Stimulated activated CD4-positive, alpha-beta T cell treated with anti-CD3 and anti-CD28 coated beads, Interleukin-12 subunit alpha, Interleukin-12 subunit beta, amount 100 ng/mL, for 48 hours (primary cell): ENCODE measurements at places on chromosomes 7 and 10.

DNA sequence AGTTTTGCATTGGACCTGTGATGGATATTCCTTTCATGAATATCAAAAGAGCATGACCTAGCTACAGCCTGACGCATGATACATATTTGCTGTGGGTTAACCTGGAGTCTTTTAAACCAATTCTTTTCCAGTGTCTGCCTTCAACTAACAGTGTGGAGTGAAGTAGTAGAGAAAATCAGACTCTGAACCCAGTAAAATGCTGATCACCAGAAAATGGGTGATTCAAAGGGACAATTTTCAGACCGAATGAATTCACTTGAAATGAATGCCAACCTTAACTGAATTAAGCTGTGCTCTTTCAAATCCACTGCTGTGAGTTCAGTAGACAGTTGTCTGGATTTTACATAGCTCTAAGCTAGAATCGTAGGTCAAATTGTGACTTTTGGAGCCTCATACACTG is 123.0 kb downstream of the CDK14 start:
- DNase-seq = no peak

- DNase-seq = no peak
These were observed 176.1 kb upstream of the TNS3 start for GRCh38 chr7:47757921-47758411.

- DNase-seq = no peak
These were observed 16.3 kb upstream of the HNRNPH3 start for GRCh38 chr10:68315582-68315981.

- DNase-seq = no peak
These were observed at the start of gene KCNH2 for GRCh38 chr7:150978126-150978789. Gene KCNH2, minus strand, starts transcription at chr7:150978321. Its CDS starts 408 bp downstream, at chr7:150977913.

DNA sequence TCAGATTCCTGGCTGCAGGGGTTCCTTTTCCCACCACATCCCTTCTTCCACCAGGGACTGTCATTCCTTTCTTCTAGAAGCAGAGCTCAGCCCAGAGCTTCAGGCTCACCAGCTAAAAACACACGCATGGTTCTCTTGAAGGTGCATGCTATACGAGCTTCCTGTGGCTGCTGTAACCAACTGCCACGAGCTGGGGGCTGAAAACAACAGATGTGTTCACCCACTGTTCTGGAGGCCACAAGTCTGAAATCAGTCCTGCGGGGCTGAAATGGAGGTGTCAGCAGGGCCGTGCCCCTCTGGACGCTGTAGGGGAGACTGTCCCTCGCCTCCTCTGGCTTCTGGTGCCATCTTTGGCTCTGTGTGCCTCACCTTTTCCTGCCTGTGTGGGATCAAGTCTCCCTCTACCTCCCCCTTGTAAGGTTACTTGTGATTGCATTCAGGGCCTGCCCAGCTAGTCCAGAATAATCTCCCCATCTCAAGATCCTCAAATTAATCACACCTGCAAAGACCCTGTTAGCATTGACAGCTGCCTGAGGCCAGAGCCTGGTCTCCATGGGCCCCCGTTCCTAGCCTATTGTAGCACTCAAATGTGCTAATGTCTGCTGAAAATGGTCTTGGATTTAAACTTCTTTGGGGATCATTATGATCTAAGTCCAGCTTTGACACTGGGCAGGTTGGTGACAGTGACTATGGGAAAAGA is 13.7 kb downstream of the RAB19 start:
- DNase-seq = no peak

DNA sequence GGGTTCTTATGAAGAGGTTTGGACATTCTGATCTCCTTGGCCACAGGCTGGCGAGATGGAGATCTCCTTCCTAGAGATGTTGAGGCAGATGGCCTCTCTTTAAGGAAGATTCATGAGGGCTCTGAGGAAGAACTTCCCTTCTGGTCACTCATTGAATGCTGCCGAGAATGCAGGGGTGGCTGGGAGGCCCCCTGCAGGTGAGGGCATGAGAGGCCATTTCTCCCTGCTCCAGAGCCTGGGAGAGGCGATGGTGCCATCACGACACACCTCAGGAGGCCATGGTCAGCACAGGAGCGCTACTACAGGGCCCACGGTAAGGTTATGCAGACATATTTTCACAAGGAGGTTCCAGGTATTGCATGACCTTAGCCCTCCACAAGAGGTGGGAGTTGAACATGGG is 40.2 kb downstream of the CXCL12 start:
- no peak for DNase-seq

GRCh38 chr7:117262546-117262945 is 60.3 kb downstream of the WNT2 start:
- no peak for DNase-seq

DNA sequence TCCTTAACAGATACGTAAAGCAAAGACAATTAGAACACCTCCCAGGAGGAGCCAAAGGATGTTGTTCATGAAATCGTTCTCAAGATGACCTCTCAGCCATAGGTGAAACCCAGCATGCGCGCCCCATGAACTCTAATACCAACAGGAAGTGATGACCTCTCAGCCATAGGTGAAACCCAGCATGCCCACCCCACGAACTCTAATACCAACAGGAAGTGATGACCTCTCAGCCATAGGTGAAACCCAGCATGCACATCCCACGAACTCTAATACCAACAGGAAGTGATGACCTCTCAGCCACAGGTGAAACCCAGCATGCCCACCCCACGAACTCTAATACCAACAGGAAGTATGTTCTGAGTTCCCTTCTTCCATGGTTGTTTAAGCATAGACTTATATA is 205.2 kb upstream of the ADARB2 start:
- no peak for DNase-seq

GRCh38 chr7:25260862-25261494 is 32.7 kb upstream of the NPVF start:
- DNase-seq = no peak

DNA sequence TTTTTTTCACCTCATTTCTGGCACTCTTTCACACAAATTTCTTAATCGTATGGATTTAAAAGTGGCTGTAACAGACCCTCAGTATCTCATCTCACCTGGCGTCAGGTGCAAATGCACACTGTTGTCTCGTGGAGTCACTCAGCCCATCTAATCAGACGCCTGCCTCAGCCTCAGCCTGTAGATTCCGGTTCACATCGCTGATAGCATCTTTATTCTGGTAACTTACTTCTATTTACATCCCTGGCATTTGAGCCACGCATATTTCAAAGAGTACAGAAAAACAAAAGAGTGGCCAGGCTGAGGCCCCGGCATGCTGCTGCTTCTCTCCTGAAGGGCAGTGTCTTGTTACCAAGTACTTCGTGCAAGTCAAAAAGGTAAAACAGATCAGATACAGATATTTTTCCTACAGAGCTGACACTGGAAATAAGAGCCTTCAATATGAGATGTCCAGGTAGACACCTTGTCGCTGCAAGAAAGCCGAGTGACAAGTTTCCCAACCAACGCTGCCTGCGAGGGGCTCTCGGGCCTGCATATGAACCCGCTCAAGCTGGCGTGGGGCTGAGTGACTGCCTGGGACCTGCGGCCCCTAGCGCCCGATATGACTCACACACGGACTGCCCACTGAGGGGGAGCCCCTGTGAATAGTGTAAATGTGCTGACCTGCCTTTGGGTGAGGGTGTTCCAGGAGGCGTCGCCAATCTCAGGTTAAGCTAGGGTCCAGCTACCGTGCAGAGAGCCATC is 4.3 kb downstream of the VIPR2 start:
- DNase-seq = no peak

DNA sequence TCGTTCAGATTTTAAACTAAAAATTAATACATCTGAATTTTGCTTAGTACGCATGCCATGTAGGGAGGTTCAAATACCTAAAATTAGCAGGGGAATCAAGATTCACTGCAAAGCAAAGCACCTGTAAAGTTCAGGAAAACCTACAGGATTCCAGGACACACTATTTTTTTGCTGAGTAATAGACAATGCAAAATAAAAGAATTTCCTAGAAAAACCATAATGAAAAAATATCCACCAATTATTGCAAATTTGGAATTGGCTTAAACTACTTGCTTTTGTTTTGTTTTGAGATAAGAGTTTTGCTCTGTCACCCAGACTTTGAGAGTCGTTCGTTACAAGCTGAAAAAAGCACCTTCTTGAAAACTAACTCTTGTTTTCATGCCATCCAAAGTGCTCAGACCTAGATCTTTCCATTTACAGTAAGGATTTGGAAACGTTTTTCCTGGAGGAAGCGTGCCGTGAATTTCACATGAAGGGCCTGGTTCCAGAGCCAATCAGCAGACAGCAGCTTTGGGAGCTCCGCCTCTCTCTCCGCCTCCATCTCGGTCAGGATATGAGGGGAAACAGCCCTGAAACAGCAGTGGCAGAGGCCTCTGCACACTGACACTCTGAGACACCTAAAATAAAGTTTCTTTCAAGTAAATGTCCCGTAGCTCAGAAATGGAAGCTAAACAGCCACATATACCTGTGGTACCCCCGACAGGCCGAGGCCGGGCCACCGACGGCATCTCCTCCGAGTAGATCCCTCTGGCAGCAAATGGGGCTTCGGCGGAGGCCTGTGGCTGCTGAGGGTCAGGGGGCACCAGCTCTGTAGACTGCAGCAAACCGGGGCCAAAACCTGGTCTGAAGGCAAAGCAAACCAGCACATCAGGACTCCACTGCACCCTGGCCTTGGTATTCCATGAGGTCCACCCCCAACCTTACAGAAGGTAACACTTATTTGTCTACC is 45.9 kb upstream of the ATP6V0A4 start:
- no peak for DNase-seq

GRCh38 chr7:27198871-27199801 is 755 bp downstream of the HOXA13 start:
- DNase-seq = no peak

- DNase-seq = no peak
These were observed 409.4 kb upstream of the FZD8 start for GRCh38 chr10:36051500-36051991.

DNA sequence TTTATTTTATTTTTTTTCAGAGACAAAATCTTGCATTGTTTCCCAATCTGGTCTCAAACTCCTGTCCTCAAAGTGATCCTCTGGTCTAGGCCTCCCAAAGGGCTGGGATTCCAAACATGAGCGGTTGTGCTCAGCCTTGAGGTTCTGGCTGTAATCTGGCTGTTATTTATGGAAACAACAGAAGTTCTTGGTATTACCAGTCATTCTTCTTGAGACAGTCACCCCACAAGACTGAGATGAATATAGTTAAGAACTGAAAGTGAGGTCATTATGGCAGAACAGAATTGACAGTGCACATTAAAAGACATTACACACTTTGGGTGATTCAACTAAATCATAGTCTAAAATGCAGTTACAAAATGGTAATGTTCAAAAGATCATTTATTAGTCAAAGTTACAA is 719.5 kb downstream of the ZWINT start:
- DNase-seq = no peak

DNA sequence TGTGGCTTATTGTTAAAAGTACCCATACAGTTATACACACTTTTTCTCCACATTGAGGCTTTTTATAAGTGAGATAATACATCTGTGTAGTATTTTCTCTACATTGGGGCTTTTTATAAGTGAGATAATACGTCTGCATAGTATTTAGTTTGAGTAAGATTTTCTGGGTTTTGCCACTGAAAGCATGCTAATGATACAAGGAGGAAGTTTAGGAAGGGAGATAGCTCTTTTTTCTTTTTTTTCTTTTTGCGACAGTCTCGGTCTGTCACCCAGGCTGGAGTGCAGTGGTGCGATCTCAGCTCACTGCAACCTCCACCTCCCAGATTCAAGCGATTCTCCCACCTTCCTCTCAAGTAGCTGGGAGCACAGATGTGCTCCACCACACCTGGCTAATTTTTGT is 13.3 kb downstream of the FAM107B start:
- DNase-seq = no peak

DNA sequence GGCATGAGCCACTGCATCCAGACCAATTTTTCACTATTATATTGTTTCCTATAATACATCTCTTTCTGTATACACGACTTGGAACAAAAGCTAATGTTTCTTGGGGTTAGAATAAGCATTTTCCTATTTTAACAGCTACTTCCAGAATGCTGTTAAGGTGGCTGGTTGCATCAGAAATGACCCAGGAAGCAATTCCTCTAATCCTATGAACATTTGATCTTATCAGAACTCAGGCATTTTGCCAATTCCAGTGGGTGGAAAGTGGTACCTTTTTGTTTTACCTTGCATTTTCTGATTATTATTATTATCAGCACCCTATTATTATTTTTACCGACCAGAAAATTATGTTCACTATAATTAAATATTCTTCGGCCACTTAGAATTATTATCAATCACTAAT is 73.3 kb downstream of the NDUFB2 start:
- DNase-seq = no peak

- DNase-seq = no peak
These were observed 13.2 kb upstream of the GOLGA7B start for GRCh38 chr10:97836446-97836845.

DNA sequence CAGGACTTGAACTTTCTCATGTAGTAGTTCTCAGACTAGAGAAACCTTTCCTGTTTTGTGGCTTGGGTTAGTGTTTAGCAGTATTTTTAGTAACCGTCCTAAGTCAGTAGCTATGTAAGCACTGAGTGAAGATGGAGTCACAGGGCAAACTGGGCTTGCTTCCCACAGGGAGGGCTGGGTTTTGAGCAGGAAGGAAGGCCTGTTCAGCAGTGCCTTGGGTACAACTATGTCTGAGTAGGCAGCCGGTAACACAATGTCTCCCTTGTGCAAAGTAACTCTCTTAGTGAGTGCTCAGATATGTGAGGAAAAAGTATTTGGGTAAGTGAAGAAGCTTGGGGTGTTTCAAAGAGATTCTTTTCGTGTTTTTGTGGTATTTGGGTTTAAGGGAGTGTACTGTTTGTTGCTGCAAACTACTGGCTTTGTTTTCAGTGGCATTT is 96.4 kb downstream of the CCSER2 start:
- no peak for DNase-seq

- no peak for DNase-seq
These were observed 90.1 kb downstream of the NPSR1 start for GRCh38 chr7:34747867-34748727.

- DNase-seq = no peak
These were observed 25.5 kb downstream of the CYP51A1 start for GRCh38 chr7:92108821-92109220.

DNA sequence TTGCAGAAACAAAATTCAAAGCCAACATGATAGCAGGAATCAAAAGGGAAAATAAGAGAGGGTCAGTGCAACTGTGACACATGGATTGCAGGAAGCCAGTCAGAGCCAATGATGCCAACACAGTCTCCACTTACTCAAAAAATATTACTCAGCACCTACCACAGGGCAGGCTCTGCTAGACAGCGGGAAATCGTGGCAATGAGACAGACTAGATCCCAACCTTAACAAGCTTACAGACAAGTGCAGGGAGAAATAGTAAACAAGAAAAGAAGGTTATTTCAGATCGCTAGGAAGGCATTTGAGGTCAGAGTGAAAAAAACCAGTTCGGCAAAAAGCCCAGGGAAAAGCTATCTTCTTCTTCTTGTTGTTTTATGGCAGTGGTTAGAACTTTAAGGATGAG is 45.2 kb upstream of the NPFFR1 start:
- DNase-seq = no peak
